ENCODE measurements at places on chromosomes 5 and 9.

DNA sequence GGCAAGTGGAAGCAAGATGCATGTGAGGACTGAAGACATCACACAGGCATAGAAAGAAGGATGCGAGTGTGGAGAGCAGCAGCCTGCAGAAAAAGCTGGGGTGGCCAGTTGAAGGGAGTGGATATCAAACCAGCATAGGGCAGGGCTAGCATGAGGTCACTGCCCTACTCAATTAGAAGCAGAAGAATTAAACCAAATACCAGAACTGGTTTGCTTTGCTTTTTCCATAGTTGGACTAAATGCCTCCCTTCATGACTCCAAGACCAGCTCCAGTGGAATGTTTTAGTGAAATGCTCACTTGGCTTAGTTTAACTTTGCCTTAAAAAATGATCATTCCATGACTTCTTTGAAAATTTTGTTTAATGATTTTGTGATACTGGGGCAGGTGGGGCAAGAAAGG lies 45.8 kb downstream of the TMEM167A start:
- no peak for DNase-seq

GRCh38 chr5:173321886-173322285 lies 6.3 kb downstream of the STC2 start:
- no peak for DNase-seq

DNA sequence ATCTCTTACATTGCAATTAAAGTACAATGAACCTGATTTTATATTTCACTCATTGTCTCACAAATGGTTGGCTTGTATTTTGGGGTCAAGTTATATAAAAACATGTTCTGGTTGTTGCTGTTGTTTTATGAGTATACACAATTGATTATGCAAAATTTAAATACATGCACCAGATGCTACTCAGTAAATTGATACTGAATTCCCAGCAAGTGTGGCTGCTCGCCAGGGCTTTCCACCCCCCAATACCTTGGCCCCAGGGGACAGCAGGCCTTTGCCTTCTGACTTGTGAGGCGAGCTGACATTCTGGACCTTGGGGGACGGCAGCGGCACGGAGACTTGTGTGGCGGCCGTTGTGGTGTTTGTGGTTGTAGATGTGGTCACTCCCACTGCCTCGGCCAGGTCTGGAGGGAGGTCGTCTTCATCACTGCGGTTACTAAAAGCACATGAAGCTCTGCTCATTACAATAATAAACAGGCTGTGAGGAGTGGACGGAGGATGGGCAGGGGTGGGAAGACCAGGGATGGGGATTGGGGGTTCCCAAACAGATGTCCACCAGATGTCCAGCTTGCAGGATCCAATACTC lies 27.0 kb upstream of the FRRS1L start:
- no peak for DNase-seq

GRCh38 chr5:73274881-73275663 lies 102.1 kb downstream of the TMEM174 start:
- no peak for DNase-seq

- no peak for DNase-seq
Observed at GRCh38 chr5:172361566-172362238, 78.1 kb upstream of the UBTD2 start.
